WERI-Rb-1 (cell line): ENCODE measurements at places on chromosomes 5 and 9.

GRCh38 chr9:1460143-1460769 lies 410.1 kb downstream of the DMRT2 start:
- DNase-seq: peak; percentile 7

GRCh38 chr5:18380729-18381362 lies 746.6 kb downstream of the TAF11L14 start:
- no peak for DNase-seq

- peak; percentile 93 for DNase-seq
These were observed 10.9 kb downstream of the AQP3 start for GRCh38 chr9:33436445-33436844.

- DNase-seq: no peak
These were observed 73.2 kb downstream of the UBAP1 start for GRCh38 chr9:34252016-34252415.
